Naive thymus-derived CD4-positive, alpha-beta T cell (primary cell): ENCODE measurements at places on chromosomes 5 and 9. TPM values are rescaled to one million over a fixed set of nuclear protein-coding genes. Genes with fewer than 3 reads are reported as not detected.

The EGFLAM gene
- not detected in 2 replicates for total RNA-seq

The ARAP3 gene
- 13.5 TPM for total RNA-seq

The CCNI2 gene
- 3.5 TPM for total RNA-seq

The CFAP77 gene
- not detected in 2 replicates for total RNA-seq

The TSSK1B gene
- total RNA-seq: not detected

- DNase-seq: no peak
Measured at GRCh38 chr5:36402512-36402906, 100.8 kb upstream of the RANBP3L start.

DNA sequence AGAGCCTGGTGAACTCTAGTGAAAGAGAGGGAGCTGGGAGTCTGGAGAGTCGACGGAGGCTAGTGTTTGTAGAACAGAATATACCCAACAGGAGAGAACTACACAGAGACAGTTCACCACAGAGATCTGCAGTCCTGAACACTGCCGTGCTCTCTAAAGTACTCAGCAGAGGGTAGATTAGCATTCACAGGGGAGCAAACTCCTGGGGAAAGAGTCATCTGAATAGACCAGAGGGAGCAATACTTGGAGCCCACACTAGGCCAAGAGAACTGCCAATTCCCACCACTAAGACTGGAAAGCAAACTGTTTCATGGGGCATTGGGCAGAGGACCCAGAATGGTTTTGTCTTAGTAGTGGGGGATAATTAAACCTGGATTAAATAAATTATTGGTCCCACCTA, 235.6 kb downstream of the EDIL3 start:
- no peak for DNase-seq

GRCh38 chr5:17309462-17309861, 92.0 kb downstream of the BASP1 start:
- DNase-seq: no peak

GRCh38 chr9:97632248-97632984, 752 bp downstream of the TSTD2 start:
- peak; percentile 32 for DNase-seq

- DNase-seq: no peak
Measured at GRCh38 chr5:10632110-10632761, 68.4 kb downstream of the ANKRD33B start.

- DNase-seq: no peak
Measured at GRCh38 chr9:130183133-130183762, 11.0 kb downstream of the NCS1 start.
